ENCODE measurements at places on chromosomes 4 and X.

DNA sequence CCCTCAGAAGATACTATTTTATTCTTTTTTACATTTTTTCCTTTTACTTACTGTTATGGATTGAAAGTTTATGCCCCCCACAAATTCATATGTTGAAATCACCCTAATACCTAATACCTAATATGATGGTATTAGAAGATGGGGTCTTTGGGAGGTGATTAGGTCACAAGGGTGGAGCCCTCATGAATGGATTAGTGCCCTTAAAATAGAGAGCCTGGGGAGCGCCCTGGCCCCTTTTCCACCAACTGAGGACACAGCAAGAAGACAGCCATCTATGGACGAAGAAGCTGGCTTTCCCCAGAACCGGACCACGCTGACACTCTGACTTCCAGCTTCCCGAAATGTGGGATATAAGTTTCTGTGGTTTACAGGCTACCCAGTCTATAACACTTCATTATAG, 58.6 kb upstream of the FAT1 start:
- no peak for DNase-seq

GRCh38 chr4:173527103-173527891, 2.7 kb downstream of the HAND2 start:
- DNase-seq, result peak; percentile 79

DNA sequence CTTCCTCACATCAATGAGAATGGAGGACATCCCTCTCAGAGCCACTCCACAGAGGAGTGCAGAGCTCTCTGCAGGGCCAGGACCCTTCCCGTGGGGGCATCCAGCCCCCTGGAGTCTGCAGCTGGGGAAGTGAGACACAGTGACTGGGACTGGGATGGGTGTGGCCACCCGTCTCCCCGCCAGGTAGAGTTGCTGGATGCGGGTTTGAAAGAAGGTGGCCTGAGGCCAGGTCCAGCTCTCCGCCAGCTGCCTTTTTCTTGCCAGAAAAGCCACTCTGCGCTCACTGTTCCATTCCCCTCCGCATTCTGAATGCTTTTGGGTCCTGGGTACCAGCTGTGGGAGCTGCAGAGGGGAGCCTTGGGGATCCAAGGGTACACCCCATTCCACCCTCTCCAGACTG, 82.6 kb downstream of the ABLIM2 start:
- no peak for DNase-seq

DNA sequence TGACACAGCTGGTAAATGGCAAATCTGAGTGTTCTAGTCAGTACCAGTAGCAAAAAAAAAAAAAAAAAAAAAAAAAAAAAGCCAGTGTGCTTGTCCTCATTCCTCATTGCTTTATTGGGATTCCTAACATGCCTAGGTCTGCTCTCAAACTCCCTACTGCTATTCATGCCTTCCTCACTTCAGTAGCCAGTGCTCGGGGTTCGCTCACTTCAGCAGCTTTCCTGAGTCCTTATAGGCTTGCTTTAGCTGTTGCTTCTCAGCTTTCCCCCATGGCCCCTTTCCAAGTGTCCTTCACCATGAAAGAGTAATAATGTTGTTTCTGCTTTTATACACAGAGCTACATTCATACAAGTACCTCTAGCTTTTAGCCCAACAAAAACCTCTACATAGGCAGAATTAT, 30.8 kb downstream of the SLITRK2 start:
- no peak for DNase-seq

DNA sequence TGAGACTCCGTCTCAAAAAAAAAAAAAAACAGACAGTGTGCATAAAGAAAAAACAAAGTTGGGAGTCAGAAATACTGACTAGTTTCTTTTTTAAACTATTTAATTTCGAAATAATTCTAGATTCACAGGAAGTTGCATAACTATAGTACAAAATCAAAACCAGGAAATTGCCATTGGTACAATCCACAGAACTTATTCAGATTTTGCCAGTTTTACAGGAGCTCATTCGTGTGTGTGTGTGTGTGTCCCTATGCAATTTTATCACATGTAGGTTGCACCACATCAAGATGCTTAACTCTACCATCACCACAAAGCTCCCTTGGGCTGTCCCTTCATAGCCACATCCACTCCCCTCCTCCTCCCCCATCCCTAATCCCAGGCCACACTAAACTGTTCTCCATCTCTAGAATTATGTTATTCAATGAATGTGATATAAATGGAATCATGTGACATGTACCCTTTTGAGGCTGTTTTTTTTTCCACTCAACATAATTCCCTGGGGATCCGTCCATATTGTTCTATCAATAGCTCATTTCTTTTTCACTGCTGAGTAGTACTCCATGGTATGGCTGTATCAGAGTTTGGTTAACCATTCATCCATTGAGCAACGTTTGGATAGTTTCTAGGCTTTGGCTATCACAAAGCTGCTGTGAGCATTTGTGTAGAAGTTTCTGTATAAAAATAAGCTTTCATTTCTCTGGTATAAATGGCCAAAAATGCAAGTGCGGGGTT, 16.3 kb upstream of the DDX3X start:
- no peak for DNase-seq

DNA sequence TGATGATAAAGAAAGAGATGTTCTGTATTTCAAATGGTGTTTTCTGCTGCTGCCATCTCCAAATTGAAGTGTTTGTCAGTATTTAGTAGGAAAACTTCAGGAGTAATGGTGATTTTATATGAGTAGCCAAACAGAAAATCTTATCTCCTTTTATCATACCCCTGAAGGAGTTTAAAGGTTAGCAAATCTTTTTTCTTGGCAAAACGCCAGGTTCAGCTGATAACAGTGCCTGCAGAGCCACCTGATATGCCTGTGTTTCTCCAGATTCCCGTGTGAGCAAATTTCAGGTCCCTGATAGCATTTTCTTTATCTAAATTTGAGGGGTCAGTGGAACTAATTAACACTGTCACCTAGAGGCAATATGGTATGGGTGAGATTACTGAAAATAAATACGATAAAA, 65.8 kb upstream of the ETNPPL start:
- no peak for DNase-seq

DNA sequence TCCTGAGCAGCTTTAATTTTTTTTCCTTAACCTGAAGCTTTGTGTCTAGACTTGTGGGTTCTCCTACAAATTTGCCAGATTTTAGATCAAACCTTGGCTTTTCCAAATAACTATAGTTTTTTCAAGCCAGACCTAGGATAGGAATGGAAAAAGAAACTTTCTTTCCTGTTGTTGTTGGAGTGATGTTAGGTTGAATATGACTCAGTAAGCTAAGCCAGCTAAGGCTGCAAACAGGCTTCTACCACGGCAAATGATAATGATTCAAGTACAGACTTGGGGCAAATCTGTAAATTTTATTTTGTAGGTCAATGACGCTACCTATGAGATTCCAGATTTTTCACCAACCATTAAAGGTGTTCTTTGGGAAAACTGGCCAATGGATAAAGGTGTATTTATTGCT, 45.6 kb downstream of the WDR19 start:
- no peak for DNase-seq

DNA sequence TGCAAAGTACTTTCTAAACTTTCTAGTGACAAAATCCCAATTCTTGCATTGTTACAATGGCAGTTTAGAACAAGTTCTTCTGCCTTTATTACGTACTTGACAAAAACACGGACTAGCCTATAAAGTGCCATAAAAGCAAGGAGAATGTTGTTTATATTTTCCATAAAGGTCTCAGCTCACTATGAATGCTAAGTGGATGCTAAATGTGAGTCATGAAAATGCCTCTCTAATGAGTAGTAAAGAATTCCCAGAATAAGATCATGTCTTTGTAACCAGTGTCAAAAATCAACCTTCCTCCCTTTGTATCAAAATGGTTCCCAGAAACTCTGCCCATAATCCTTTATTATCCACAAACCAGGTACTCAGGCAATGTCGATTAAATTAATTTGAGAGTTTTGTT, 539.8 kb upstream of the SLIT2 start:
- no peak for DNase-seq

GRCh38 chrX:24110069-24110468, 39.5 kb upstream of the ZFX start:
- no peak for DNase-seq

GRCh38 chr4:83281307-83281706, 3.3 kb downstream of the COQ2 start:
- no peak for DNase-seq

DNA sequence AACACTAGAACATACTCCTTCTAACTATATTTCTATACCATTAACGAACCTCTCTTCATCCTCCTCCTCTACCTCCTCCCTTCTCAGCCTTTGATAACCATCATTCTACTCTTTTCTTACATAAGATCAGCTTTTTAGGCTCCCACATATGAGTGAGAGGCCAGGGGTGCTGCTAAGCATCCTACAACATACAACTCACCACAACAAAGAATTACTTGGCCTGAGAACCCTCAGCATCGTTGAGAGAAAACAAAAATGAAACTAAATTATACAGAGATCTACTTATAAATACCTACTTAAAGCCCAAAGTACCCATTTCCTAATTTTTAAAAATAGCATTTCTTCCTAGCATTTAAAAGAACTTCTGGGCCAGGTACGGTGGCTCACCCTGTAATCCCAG, 77.7 kb downstream of the CC2D2A start:
- DNase-seq, result no peak

GRCh38 chrX:149650162-149650561, 18.6 kb upstream of the TMEM185A start:
- DNase-seq, result no peak

GRCh38 chr4:112514647-112515197, 1.3 kb downstream of the NEUROG2 start:
- peak; percentile 79 for DNase-seq

GRCh38 chr4:17206829-17207801, 304.8 kb downstream of the QDPR start:
- DNase-seq, result no peak

- DNase-seq, result no peak
These were observed 1147.1 kb downstream of the STIM2 start for GRCh38 chr4:28007693-28008092.

GRCh38 chrX:150767475-150768131, 74.4 kb downstream of the MTMR1 start:
- DNase-seq, result no peak

DNA sequence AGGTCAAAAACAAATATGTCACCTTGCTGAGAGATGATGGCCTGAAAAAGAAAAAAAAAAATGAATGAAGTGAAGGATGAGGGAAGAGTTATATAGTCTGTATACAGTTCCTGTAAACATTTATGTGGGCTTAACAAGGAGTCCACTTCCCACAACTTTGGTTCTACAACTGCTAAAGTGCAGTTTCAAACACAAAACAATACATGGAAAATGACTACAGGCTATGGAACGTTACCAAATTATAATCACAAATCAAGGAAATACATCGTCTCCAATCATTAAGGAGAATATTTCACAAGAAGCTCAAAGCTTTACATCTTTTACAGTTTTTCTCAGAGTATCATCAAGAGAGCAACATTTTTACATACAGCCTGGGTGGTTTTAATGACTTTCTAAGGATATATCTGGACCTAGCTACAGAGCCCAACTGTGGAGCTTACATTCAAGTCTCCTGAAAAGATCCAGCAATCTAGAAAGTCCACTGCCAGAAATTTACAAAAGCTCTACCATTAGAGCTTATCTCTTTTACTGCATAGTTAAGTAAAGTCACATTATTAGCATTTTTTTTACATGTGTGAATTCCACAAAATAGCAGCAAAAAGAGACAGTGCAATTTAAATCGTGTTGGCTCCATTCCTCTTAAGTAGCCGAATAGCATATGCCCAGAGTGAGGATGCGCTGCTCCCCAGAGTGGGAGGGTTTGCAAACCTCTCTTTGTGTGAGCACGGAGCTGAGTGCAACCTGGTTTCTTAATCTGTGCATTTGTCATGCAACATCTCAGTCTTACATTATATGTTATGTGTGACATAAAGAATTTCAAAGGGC, 128.3 kb downstream of the MANBA start:
- no peak for DNase-seq

DNA sequence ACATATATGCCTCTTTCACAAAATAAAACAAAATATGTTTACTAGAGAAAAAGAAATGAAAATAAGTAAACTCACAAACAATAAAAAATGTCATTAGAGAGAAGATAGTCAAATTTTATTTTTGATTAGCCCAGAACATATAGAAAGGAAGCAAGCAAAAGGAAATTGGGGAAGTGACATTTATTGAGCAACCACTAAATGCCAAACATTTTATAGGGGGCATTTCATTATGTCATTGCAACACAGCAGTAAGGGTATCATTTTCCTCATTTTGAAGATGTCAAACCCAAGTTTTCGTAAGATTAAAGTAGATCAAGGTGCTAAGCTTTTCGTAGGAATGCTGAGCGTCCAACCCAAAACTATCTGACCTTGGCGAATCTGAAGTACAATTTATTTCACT, 1331.5 kb upstream of the PABPC4L start:
- no peak for DNase-seq

DNA sequence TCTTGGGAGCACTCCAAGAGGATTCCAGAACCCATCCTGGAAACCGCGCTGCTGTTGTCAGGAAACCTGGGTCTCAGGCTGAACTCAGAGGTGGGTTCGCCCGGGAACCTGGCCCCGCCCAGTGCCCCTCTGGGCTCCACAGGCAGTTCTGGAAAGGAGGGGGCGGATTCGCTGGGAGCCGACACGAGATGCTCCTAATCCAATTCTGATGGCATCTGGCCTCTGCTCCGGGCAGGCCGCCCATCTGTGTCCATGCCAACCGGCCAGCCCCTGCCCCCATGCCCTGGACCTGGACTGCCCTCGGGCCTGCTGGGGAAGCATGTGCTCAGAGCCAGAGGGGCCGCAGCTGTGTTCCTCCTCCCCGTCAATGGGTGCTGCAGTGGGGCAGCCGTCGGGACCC, 21.0 kb downstream of the ATP2B3 start:
- DNase-seq, result no peak

DNA sequence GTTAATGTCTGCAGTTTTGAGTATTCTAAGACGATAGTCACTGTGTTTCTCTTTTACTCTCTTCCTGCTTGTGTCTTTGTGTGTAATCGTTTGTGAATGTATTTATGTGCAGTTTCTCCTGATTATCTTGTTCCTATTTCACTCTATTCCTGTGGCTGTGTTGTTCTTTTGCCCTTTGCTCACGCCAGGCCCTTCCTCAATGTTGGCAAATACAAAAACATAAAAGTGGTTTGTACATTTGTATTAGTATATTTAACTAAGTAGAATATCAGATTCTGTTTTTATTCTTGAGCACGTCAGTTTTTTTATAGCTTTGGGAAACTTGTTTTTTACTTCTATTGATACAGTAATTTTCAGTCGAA, 107.6 kb upstream of the BMPR1B start:
- no peak for DNase-seq

GRCh38 chrX:130174045-130174704, 2.4 kb downstream of the RAB33A start:
- no peak for DNase-seq

- DNase-seq, result peak; percentile 71
These were observed 179.1 kb upstream of the ETNPPL start for GRCh38 chr4:108941904-108942430.

DNA sequence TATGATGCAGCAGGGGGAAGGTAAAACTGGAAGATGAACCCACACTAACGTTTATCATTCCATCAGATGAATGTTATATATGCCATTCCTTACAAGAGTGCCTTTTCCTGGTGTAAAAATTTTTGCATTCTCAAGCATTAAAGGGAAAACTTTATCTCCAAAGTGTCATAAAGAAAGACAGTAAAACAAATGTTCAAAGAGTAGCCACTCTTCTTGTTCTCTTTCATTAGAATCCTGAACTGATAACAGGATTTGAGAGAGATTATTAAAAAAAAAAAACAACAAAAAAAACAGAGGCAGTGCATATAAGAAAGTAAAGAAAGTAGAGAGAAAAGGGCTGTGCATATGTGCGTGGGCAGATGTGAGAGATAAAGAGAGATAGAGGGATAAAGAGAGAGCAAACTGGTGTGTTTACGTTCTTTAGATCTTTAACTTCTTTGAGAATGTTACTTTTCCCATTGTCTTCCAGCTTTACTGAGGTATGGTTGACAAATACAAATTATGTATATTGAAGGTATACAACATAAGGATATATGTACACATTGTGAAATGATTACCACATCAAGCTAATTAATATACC, 275.4 kb downstream of the HS3ST1 start:
- no peak for DNase-seq

All from eye (tissue), 1 donor.